ENCODE measurements at places on chromosomes 2 and 18. TPM values are rescaled to one million over a fixed set of nuclear protein-coding genes. Genes with fewer than 3 reads are reported as not detected.

Gene RUFY4
- total RNA-seq = not detected

Gene TMEM18
- total RNA-seq = 40.8 TPM

Gene SIX2
- total RNA-seq = 0.97 TPM

Gene PJVK
- 1.4 TPM for total RNA-seq

Gene LIMS3
- not detected for total RNA-seq

Gene KYNU
- total RNA-seq = 285 TPM

Gene ARID5A
- 5.3 TPM for total RNA-seq

Gene DSG4
- not detected for total RNA-seq

Gene AP1S3
- 32.8 TPM for total RNA-seq

Gene NRBP1
- 138 TPM for total RNA-seq

Gene SERPINB4
- total RNA-seq = 0.08 TPM

Gene OTOF
- 0.10 TPM for total RNA-seq

Gene DSG1
- not detected for total RNA-seq

Gene CIB4
- 0.38 TPM for total RNA-seq

Gene MYL1
- total RNA-seq = not detected

Gene FOXI3
- not detected for total RNA-seq

Gene TNFRSF11A
- total RNA-seq = 9.5 TPM

Gene DOK6
- not detected for total RNA-seq

Gene EFHD1
- total RNA-seq = 5.0 TPM

Gene NEURL3
- 0.67 TPM for total RNA-seq

Gene CD8A
- 0.60 TPM for total RNA-seq

Gene AUP1
- 232 TPM for total RNA-seq

Gene PARD6G
- total RNA-seq = 3.0 TPM

Gene REG1B
- total RNA-seq = not detected

Gene DYNAP
- total RNA-seq = not detected

Gene MALL
- 142 TPM for total RNA-seq

Gene LRRC30
- not detected for total RNA-seq

Gene TGFA
- total RNA-seq = 5.5 TPM

Gene MAP3K2
- 13.8 TPM for total RNA-seq

Gene POMC
- total RNA-seq = not detected

Gene FEV
- total RNA-seq = not detected

Gene ANKAR
- total RNA-seq = 1.7 TPM

Gene DHRS9
- 3.2 TPM for total RNA-seq

Gene ABCA12
- total RNA-seq = 0.17 TPM

Gene ERICH2
- not detected for total RNA-seq

Gene RALB
- total RNA-seq = 65.6 TPM

Gene DNAJC5G
- total RNA-seq = not detected

Gene RAB17
- 0.23 TPM for total RNA-seq

Gene C2orf78
- not detected for total RNA-seq

Gene ASAP2
- 45.5 TPM for total RNA-seq

Gene GAL3ST2
- total RNA-seq = 0.42 TPM

Gene PER2
- 7.3 TPM for total RNA-seq
